ENCODE measurements at places on chromosomes 11 and 22.

- DNase-seq, result peak; percentile 61
Measured at GRCh38 chr11:48047616-48048015, 67.3 kb downstream of the PTPRJ start.

DNA sequence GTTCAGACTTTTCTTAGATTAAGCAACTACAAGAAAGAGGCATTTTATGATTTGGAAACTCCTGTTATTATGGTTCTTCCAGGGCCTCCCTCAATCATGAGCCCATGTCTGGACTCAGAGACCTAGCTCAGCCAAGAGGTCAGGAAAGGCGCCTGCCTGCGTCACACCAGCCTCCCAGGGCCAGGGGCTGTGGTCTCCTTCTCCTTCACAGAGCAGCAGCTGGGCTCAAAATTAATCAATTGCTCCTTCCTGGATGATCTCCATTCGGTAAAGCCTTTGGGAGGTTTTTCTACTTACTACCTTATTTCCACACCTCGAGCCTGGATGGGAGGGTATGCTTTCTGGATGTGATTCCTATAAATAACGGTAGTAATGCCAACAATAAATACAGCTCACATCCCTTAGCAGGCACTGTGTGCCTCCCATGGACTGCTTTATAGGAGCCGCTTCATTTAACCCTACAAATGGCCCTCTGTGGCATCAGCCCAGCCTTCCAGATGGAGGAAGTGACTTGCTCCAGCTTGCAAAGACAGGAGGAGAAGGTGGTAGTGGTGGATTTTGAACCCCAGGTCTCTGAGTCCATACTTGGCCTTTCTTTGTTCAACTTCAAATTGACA lies 1445.6 kb downstream of the TBC1D22A start:
- DNase-seq, result no peak

- DNase-seq, result peak; percentile 22
Measured at GRCh38 chr22:46165977-46166376, 15.7 kb downstream of the PPARA start.

DNA sequence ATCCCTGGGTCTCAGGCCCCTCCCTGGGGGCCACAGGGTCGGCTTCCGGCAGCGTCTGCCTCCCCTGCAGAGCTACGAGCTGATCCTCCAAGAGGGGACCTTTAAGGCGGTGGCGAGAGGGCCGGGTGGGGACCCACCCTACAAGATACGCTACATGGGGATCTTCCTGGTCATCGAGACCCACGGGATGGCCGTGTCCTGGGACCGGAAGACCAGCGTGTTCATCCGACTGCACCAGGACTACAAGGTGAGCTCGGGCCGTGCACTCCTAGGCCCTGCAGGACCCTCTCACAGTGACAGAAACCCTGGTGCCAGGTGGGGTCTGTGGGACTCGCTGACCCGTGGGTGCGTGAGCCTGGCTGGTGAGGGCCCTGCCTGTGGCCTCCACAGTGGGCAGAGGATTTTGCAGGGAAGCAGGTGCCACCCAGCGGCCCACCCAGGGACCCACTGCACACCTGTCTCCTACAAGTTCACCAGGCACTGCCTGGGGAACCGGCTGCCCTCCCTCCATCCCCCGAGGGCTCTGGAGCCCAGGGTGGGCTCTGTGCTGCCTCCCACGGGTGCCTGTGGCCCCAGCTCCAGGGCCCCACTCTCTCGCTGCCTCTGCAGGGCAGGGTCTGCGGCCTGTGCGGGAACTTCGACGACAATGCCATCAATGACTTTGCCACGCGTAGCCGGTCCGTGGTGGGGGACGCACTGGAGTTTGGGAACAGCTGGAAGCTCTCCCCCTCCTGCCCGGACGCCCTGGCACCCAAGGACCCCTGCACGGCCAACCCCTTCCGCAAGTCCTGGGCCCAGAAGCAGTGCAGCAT lies 13.7 kb downstream of the MUC5B start:
- DNase-seq, result no peak

GRCh38 chr11:16015741-16016467 lies 340.4 kb downstream of the SOX6 start:
- DNase-seq, result no peak

GRCh38 chr11:46210133-46210636 lies 67.3 kb upstream of the CREB3L1 start:
- DNase-seq, result peak; percentile 22

DNA sequence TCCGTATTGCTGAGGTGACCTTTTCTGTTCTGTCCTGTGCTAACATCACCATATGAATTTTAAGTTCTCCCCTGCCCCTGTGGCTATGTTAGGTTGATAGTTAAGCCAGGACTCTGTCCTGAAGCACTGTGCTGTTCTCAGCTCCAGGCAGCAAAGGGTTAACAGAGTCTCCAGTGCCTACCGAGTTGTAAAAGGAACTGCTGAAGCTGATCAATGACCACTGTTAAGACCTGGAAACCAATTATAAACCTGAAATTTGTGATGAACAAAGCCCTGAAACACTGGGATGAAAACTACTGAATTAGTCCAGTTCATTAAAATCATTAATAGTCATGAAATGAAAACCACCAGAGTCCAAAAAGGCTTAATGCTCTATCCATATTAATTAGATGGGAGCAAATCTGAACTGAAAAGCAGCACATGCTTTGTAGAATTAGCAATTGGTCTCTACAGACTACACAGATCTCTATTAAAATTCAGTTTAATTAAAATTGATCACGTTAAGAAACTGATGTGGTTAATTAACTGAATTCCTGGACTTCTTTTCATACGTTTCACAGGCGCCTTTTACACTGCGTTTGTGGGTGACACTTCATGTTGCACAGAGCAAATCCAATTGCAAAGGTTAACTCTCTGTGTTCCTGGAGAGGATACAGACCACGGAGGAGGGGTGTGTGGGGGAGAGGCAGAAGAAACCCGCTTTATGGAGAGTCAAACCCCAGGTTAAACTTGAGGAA lies 188.5 kb upstream of the MPPED2 start:
- DNase-seq, result no peak

DNA sequence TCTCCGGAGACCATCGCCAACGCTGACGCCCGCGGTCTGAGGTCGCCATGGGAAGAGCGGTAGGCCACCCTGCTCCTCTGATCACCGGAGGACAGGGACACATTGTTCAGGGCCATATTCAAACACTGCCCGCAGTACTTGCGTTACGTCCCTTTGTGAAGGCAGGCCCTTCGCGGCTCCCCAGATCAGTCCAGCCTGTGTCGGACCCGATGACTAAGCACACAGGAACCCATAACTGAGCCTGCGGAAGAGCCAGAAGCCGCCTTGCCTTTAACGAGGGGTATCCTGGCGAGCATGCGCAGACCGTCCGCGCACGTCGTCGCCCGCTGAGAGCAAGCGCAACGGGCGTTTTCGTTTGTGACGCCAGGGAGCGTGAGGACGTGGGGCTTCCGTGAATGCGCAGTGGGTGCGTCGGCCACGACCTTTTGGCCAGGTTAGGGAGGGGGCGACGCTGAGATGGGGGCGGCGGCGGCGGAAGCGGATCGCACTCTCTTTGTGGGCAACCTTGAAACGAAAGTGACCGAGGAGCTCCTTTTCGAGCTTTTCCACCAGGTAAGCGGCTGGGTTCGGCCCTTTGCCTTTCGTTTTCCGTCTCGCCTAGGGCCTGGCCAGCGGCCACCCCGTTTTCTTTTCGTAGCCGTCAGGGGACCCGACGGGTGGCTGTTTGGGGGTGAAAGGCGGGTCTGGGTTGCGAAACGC lies at the start of the genes C11orf71 and RBM7:
Gene C11orf71 (minus strand): TSS at position 296 of the 699 bp plus-strand sequence. CDS start 180 bp downstream, at position 116.
Gene RBM7 (plus strand): TSS at position 451 of the 699 bp plus-strand sequence. CDS start 6 bp downstream, at position 457.
- DNase-seq, result peak; percentile 99

DNA sequence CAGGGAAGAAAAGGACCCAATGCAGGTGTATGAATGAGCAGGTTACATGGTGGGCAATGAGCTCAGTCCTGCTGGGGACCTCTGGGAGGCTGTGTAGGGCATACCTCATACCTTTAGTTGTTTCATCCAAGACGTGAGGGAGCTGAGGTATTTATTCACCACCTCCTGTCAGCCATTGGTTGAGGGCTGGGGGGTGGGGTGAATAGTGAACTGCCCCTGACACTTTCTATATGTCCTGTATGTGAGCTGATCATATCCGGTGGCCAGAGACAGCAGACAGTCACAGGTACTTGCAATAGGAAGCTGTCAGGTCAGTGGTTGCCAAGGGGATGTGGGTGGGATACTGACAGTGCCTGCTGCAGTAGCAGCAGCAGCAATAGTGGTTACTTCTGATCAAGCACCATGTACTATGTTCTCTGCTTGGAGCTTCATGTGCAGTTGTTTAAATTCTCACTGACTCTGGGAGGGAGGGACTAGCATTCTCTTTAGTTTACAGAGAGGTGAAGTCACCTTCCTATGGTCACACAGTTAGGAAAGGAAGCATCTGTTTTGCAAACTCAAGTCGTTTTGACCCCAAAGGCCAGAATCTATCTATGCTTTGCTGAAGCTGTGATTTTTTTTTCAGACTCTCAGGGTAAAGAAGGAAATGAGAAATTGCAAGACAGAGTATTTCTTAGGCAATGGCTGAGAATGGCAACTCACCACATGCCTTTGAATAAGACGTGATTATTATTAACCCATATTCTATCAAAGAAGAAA lies 54.0 kb downstream of the MIAT start:
- no peak for DNase-seq

DNA sequence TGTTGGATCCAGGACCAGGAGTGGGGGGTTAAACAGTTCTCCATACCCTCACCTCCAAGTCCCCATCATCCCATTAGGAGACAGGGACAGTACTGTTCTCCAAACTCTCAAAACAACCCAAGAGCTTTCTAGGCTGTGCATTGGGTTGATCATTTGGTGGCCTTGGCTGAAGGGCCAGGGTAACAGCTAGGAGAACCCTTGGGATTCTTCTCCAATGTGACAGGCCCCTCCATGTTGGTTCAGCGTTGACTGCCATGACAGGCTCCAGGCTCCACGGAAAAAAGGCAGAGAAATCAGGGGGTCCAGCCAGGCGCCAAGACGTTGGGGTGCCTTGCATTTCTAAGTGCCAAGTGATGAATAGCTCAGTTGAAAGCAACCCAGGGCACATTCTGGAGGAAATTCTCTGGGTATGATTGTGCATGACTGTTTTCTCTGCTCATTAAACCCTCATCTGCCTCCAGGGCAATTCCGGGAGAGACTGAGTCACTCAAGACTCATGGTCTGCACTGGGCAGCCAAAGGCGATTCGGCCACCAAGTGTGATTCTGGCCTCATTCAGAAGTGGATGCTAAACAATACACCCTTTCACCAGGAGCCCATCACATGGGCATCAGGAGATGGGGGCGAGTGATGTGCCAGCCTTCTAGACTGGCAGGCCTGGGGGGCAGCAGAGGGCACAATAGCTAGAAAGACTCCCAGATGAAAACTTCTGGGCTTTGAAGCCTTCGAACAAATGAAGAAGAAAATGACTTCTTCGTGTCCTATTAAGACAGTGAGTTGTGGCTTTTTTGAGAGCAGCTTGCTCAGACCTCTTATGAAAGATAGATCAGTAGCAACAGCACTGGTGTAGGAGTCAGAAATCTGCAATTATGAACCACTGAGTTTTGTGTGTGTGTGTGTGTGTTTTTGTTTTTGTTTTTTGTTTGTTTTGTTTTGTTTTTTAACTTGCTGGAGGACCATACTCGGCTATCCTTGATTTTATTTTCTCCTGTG lies 27.7 kb downstream of the CD44 start:
- DNase-seq, result peak; percentile 85

- DNase-seq, result no peak
Measured at GRCh38 chr11:126662035-126662790, 306.7 kb downstream of the ST3GAL4 start.

Data from fibroblast of skin of abdomen (primary cell).